ENCODE measurements at places on chromosomes 7 and 10.

GRCh38 chr10:88983939-88984338 lies 6.7 kb upstream of the FAS start:
- DNase-seq: no peak

DNA sequence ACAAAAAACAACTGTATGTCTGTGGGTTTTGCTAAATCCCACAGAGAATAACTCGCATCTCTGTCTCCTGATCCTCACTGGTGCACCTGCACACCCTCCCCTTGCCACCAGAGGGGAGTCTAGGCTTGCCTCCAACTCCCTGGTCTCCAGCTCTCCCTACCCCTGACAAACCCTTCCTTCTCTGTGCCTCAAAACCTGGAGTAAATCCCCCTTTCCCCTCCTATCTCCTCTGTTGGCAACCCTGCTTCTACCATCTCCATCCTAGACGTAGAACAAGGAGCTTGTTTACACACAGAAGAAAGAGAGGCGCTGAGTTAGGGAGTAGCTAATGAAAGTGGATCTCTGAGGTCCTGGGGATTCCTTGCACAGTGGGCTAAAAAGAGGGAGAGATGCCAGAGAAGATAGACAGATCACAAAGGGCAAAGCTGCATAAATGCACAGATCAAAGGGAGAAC lies 6.0 kb downstream of the MBLAC1 start:
- peak; percentile 30 for DNase-seq

GRCh38 chr7:111942450-111943081 lies 263.6 kb downstream of the DOCK4 start:
- DNase-seq: no peak

- DNase-seq: no peak
Measured at GRCh38 chr10:34147641-34148304, 667.3 kb downstream of the PARD3 start.

GRCh38 chr10:132475086-132475485 lies 62.5 kb upstream of the INPP5A start:
- DNase-seq: no peak

DNA sequence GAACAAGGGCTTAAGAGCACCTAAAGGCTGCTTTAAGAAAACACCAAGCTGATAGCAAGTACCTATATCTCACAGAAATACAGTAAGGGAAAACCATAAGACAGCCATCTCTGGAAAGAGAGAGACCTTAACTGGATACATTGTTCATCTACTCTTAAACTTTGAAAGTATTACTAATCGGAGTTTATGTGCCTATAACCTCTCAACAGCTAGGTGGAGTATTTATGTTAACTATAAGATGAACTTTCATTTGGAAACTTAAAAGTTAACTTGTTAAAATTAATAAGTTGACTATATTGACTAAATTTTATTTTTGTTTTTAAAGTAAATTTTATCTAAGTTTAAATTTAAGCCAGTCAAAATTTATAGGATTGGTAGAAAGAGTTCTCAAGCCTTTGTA lies 90.6 kb downstream of the USP6NL start:
- DNase-seq: no peak

DNA sequence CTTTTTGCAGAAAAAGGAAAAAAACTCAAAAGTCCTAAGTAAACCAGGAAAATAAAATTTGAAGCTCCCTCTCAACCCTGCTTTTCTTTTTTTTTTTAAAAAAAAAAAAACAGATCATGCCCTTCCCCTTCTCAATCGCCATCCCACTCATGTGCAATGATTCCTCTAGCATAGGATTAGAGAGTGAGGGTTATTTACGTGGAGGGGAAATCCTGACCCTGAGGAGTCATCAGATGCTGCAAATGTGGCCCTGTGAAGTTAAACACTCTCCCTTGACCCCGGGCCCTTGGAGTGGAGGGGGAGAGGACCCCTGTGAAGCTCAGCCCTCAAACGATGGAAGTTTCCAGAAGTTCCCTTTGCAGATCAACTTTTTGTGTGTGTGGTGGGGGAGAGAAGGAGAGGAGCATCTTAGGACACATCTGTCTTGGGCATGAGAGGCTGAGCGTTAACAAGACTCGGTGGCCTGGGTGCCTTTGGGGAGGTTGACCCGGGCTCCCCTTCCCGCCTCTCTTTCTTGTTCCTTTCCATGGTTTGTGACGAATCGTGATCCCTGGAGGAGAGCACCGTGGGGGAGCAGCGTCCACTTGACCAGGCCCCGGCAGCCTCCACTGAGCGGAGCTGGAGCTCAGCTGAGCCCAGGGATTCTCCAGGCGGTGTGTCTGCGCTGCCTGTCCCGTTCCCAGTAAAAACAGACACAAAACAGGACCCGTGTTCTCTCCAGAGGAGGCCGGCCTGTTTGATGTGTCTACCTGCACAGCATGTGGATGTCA lies 1.5 kb upstream of the SHH start:
- no peak for DNase-seq

DNA sequence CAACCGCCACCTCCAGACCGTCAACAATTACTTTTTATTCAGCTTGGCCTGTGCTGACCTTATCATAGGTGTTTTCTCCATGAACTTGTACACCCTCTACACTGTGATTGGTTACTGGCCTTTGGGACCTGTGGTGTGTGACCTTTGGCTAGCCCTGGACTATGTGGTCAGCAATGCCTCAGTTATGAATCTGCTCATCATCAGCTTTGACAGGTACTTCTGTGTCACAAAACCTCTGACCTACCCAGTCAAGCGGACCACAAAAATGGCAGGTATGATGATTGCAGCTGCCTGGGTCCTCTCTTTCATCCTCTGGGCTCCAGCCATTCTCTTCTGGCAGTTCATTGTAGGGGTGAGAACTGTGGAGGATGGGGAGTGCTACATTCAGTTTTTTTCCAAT lies 146.6 kb downstream of the CHRM2 start:
- DNase-seq: no peak

DNA sequence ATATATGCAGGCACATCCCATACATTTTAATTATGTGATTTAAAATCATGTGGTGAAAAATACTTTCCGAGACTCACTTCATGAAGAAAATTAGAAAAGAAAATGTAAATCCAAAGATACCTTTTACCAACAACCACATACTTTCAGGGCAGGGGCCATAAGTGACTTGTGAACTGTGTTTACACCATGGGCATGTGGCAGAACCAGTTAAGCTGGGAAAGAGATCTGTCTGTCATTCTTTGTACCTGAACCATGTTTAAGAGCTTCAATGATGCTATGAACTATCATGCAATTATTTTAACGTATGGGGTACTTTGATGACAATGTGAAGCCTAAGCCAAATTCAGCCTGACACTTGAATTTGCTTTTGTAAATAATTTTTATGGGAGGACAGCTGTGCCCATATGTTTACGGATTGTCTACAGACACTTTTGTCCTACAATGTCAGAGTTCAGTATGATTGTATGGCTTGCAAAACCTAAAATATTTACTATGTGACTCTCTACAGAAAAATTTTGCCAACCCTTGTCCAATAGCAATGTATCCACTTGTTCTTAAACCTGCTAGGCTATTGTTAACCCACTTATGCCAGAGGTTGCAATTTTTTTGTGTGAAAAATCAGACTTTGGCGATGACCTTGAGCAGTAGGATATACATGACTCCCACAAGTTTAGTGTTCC lies 654.6 kb downstream of the TNS3 start:
- no peak for DNase-seq

DNA sequence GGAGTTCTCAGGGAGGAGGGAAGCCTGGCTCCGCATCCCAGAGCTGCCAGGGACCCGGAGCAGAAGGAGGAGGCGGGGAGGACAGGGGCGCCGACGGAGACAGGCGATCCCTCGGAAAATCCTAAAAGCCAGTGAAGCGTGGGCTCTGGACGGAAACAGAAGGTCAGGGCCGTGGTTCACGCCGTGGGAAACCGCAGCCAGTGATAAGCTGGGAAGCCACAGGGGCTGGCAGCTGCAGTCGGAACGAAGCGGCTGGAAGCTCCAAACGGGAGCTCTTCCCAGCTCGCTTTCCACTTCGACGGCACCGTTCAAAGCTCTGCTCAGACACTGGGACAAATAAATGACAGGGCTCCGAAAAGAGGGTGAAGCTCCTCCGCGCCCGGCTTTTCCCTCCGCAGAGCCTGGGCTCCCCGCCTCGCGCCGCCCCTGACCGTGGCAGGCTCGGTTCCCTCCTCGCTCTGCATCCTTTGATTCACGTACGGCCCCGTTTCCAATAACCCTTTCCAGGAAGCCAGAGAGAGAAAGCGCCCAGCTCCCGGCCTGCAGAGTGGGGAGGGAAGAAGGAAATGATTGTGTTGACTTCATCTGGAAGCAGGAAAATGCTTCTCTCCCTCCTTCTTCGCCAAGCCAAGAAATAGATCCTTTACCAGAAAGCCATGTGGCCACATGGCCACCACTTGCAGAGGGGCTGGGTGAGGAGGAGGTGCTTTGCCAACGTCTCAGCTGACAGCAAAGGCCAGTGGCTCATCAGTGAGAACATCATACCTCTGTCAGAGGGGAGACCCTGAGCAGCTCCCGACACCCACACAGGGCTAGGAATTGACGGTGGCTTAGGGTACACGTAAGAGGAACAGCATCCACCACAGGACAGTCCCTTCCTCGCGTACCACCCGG lies 57.4 kb downstream of the ADRB1 start:
- DNase-seq: no peak

- no peak for DNase-seq
Measured at GRCh38 chr10:121262774-121263430, 335.3 kb downstream of the FGFR2 start.

GRCh38 chr10:4686644-4686996 lies 139.4 kb upstream of the AKR1E2 start:
- DNase-seq: peak; percentile 79

DNA sequence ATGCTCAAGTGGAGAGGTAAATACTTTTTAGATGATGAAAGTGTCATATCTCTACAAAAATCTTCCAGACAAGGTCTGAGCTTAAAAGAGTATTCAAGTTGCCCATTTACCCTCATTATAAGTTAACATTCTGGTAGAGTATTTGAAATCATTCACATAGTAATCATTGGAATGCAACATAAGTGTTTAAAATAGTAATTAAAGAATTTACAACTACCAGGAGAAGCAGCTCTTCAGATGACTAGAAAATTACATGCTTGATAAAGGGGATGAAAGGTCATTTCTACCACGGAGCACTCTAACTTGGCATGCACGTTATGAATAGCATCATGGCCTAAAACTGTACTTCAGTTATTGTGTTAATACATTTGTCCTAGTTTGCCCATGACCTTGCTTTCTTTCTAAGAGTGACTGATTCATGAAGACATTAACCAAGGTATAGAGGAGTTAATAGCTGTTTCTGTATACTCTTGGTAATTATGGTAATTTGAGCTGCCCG lies 120.0 kb downstream of the SEMA3E start:
- no peak for DNase-seq

- DNase-seq: no peak
Measured at GRCh38 chr10:117421985-117422384, 46.7 kb upstream of the PDZD8 start.

Measured in activated CD4-positive, alpha-beta T cell treated with anti-CD3 and anti-CD28 coated beads, Interleukin-2, amount 50 U/mL, for 24 hours (primary cell).